ENCODE measurements at places on chromosomes 5 and 9. TPM values are rescaled to one million over a fixed set of nuclear protein-coding genes. Genes with fewer than 3 reads are reported as not detected.

- DNase-seq: no peak
These were observed 41.2 kb upstream of the BARX1 start for GRCh38 chr9:93996367-93996766.

- no peak for DNase-seq
These were observed 115.1 kb upstream of the CCDC152 start for GRCh38 chr5:42641336-42642005.

DNA sequence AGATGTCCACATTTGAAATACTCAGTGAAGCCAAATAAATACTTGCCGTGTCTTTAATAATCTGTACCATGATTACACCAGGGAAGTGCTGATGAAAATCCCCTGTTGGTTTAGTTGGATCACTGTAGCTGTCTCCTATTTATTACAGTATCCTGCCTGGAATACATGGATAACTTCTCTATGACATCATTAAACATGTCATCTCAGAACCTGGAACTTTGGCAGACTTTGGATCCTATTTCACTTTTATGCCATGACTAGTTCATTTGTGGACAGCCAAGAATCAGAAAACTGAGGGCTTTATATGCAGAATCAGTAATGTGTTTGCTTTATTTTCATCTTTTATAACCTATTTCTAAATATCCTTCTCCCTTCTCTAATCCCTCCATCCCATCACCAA, at the start of gene TXNDC8:
TSS of gene TXNDC8 (minus strand) at position 137 of the 400 bp plus-strand sequence.
- no peak for DNase-seq

DNA sequence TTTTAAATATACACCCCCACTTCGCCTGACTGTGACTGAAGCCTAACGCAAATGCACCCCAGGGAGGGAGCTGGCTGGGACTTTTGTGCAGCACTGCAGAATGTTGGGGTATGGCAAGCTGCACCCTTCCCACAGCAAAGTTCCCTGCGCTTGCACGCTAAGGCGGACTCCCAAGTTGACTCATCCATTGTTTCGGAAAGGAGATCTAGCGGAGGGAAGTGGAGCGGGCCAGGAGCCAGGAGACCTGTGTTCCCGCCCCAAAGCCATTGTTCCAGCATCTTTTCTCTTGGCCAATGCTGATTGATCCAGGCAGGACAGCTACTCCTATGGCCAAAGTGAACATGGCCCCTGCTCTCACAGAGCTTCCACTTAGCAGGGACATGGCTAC, 202.9 kb downstream of the AOPEP start:
- no peak for DNase-seq

DNA sequence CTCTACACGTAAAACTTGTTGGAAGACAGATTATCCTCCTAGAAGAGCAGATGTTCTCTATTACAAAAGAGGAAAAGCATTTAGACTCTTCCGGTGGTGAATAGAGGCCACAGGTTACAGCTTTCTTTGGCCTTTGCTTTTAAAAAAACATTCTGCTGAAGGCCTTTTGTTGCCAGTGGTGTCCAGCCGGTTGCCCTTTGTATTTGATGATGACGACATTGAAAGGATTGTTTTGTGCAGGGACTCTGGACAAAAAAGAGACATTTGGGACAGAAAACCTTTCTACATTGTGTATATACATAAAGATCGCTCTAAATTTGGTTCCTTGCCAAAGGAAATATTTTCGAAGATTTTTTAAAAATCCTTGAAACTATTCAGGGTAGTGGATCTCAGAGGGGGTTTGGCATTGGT, 180.3 kb downstream of the C9orf152 start:
- no peak for DNase-seq

- DNase-seq: no peak
These were observed 41.8 kb downstream of the LMNB1 start for GRCh38 chr5:126818736-126819135.

- no peak for DNase-seq
These were observed 6.4 kb upstream of the NOTCH1 start for GRCh38 chr9:136552117-136552703.

- no peak for DNase-seq
These were observed 103.1 kb upstream of the SLC44A1 start for GRCh38 chr9:105141146-105141975.

IFNW1 gene
- not detected for total RNA-seq

Measured in progenitor cell of endocrine pancreas (in vitro differentiated cells).